ENCODE measurements at places on chromosomes 7 and 10. TPM values are rescaled to one million over a fixed set of nuclear protein-coding genes. Genes with fewer than 3 reads are reported as not detected.

- peaks cover under 1% of the 10 kb centered on the region for H3K4me1 ChIP-seq
- no peak overlapping the region for H3K27ac ChIP-seq
- no peak overlapping the region for H3K4me3 ChIP-seq
Observed at GRCh38 chr7:158710651-158711102, 6.1 kb upstream of the NCAPG2 start.

DNA sequence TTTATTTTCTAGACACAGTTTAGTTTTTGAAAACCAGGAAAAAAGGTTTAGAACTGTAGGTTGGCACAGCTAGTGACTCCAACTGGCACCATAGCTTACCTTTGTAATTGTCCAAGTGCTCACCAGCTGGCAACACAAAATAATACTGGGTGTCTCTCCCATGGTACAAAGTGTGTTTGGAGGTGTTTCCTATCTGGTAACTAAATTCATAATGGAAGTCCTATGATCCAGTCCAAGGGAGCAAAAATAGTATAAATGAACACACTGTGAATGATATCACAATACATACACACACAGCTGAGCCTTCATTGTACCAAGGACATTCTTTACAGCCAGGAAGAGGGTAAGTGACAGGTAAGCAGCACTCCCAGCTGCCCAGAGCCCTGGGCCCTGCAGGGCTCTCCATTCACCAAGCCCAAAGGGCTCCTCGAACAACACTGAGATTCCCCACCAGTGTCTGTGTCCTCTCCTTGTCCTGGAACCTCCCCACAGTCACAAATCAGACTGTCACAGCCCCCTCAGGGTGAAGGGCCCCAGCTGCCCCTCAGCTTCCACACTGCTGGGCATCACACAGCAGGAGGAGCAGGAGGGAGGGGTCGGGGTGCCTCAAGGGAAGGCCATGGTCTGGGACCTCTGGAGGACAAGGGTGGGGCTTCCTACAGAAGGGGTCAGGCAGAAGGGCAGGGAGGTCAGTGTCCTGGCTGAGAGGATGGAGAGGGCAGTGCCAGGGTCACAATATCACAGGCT is 72.1 kb downstream of the PKD1L1 start:
- no peaks in the 10 kb centered on the region for H3K27me3 ChIP-seq
- no peaks in the 10 kb centered on the region for H3K36me3 ChIP-seq
- no peak for DNase-seq
- H3K27ac ChIP-seq, result no peak overlapping the region
- H3K4me1 ChIP-seq, result no peaks in the 10 kb centered on the region

GRCh38 chr10:15163253-15163828 is 5.2 kb downstream of the NMT2 start:
- no peaks in the 10 kb centered on the region for H3K36me3 ChIP-seq
- DNase-seq, result no peak
- H3K4me3 ChIP-seq, result no peak overlapping the region
- peak overlapping the region; percentile 4 for H3K27ac ChIP-seq
- no peaks in the 10 kb centered on the region for H3K27me3 ChIP-seq

DNA sequence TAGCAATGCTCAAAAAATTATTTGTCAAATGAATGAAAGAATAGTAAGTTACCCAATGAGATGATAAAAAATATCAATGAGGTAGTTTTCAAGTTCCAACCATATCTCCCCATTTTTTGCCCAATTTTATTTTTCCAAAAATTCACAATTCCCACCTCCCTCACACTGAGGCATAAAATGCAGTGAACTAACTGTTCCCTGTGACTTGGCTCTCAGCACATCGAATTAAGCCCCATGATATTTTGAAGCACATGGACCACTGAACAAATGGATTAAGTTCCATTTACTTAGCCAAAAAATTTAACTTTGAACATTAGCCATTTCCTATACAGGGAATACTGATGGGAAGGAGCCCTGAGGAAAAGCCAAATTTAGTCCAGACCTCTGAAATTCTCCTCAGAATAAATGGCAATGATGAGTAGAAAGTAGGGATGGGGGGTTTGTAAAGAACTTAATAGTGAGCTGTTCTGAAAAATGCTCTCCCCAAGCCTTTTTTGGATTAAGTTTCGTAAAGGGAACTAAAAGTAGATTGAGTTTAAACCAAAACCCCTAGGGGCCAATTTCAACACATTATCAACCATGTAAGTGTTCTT is 166.3 kb upstream of the GRM3 start:
- DNase-seq, result no peak
- H3K4me1 ChIP-seq, result no peaks in the 10 kb centered on the region
- H3K27me3 ChIP-seq, result no peaks in the 10 kb centered on the region
- H3K4me3 ChIP-seq, result no peak overlapping the region
- H3K36me3 ChIP-seq, result no peaks in the 10 kb centered on the region
- H3K27ac ChIP-seq, result no peak overlapping the region

GRCh38 chr7:77328669-77329068 is 87.5 kb downstream of the GSAP start:
- no peaks in the 10 kb centered on the region for H3K4me1 ChIP-seq
- H3K27me3 ChIP-seq, result no peaks in the 10 kb centered on the region
- DNase-seq, result no peak
- H3K4me3 ChIP-seq, result no peak overlapping the region

- no peak within 1 kb of the TSS for H3K27ac ChIP-seq
- peaks cover 100% of the 10 kb centered on the region for H3K27me3 ChIP-seq
- peaks cover 69% of the 10 kb centered on the region for H3K4me1 ChIP-seq
- H3K4me3 ChIP-seq, result peak within 1 kb of the TSS; percentile 66
- no peaks in the 10 kb centered on the region for H3K36me3 ChIP-seq
Observed at GRCh38 chr7:35253710-35254495, at the start of gene TBX20. Gene TBX20, minus strand, starts transcription at chr7:35254100. Its CDS starts 480 bp downstream, at chr7:35253620.

DNA sequence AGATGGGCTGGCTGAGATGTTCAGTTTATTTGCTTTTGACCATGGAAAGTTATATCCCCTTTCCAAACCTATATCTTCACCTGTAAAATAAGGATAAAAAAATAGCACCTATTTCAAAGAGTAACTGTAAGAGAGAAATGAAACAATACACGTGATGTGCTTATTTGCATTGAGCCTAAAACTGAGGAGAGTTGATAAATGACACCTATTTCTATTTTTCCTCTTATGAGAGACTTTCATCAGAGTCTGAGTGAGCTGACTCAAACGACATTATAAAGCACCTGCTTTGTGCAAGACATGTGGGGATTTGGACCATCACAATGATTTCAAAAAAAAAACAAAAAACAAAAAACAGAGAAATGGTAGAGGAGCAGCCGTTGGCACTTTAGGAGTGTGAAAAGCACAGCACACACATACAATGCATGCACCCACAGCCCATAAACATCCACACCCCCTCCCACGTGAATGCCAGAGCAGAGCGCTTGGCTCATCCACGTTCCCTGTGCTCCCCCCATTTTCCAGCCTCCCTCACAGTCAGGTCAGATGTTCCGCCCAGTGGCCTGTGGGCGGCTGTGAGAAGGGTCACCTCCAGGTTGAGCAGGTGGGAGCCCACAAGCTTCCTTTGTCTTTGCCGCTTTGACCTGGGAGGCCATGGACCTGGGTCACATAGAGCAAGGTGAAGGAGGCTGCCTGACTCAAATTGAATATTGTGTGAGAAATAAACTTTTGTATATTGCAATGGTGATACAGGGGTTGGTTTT is 253.2 kb upstream of the ZNF32 start:
- no peaks in the 10 kb centered on the region for H3K27me3 ChIP-seq
- no peak for DNase-seq
- no peak overlapping the region for H3K27ac ChIP-seq
- no peak overlapping the region for H3K4me3 ChIP-seq
- no peaks in the 10 kb centered on the region for H3K36me3 ChIP-seq
- no peaks in the 10 kb centered on the region for H3K4me1 ChIP-seq

DNA sequence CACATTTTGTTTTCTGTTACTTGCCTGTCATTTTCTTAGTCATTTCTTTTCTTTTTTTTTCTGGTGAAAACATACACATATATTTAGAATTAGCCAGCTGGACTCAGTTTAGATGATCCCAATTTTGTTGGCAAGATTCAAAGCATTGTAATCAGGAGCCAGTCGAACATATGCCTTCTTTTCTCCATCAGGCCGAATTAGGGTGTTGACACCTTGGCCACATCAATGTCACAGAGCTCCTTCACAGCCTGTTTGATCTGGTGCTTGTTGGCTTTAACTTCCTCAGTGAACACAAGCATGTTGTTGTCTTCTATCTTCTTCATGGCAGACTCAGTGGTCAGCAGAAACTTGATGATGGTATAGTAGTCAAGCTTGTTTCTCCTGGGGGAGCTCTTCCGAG is 32.6 kb downstream of the PHF14 start:
- no peak for DNase-seq
- H3K4me1 ChIP-seq, result no peaks in the 10 kb centered on the region
- no peaks in the 10 kb centered on the region for H3K27me3 ChIP-seq
- no peak overlapping the region for H3K4me3 ChIP-seq
- no peaks in the 10 kb centered on the region for H3K36me3 ChIP-seq

GTF2IRD2 gene
- total RNA-seq, result 0.74 TPM

CASD1 gene
- 39.0 TPM for total RNA-seq
